Myocyte (in vitro differentiated cells): ENCODE measurements at places on chromosomes 4 and X. TPM values are rescaled to one million over a fixed set of nuclear protein-coding genes. Genes with fewer than 3 reads are reported as not detected.

PASD1 gene
- not detected in 2 replicates for total RNA-seq

CCNB3 gene
- total RNA-seq: 0.21 and 0.24 TPM in 2 replicates

RRH gene
- total RNA-seq: 0.08 TPM in 1 of 2 replicates, not detected in the other

TLR1 gene
- total RNA-seq: 1.9 and 3.2 TPM in 2 replicates

TMSB15A gene
- 0.35 TPM in 1 of 2 replicates, not detected in the other for total RNA-seq

DNA sequence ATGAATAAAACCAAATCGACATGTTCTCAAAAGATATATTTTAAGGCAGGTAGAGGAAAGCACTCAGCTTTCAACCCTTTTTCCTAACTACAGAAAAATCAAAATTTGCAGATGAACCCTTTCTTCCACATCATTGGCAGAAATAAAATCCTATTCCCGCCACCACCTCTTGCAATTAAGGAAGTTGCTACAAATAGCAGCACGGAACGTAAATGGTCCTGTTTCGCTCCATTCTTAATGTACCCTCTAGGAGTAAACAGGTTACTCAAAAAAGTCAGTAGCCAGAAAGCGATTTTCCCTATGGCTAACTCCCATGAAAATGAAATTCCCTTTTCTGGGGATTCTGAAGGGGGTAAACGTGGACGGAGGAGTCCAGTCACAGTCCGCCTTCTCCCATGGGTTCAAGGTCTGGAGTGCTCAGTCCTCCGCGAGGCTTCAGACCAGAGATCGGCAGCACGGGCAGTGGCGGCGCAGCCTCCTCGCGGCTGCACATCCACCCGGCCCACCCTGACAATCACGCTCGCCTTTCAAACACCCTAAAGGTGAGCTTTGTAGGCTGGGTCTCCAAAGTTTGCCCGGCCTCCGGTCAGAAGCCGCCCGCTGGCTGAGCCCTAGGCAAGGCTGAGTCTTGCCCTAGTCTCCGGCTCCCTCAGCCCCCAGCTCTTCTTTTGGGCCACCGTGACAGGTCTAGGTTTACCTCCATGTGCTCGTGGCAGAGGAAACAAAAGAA lies 1.8 kb downstream of the ATP11C start:
- DNase-seq: peak; percentile 7

DNA sequence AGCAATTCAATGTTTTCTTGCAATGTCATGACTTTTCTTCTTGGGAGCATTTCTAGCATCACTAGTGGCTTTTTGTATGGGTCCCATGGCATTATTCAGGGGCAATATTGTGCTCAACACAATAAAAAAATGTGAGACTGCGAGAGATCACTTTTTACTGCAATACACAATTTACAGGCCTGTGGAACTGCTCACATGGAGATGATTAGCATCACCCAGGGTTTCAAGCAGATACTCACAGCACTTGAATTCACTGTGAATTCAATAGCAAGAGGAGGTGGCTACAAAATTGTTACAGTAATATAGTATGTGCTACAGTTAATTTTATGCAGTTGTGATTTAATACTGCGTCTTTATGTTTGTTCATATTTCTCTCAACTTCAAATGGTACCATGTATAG lies 50.4 kb downstream of the TBC1D19 start:
- no peak for DNase-seq

- no peak for DNase-seq
Measured at GRCh38 chrX:110159235-110159634, 156.3 kb downstream of the TMEM164 start.

- no peak for DNase-seq
Measured at GRCh38 chr4:167555338-167556022, 321.2 kb upstream of the SPOCK3 start.
